GM10248 (cell line): ENCODE measurements at places on chromosomes 2 and 18.

DNA sequence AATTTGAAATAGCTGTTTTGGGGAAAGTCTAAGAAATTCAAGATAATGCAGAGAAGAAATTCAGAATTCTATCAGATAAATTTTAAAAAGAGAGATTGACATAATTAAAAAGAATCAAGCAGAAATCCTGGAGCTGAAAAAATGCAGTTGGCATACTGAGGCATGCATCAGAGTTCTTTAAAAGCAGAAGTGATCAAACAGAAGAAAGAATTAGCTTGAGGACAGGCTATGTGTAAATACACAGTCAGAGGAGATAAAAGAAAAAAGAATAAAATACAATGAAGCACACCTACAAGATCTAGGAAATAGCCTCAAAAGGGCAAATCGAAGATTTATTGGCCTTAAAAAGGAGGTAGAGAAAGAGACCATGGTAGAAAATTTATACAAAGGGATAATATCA, 57.1 kb downstream of the CYTIP start:
- DNase-seq: no peak

GRCh38 chr2:120402067-120402433, 56.1 kb downstream of the INHBB start:
- no peak for DNase-seq

DNA sequence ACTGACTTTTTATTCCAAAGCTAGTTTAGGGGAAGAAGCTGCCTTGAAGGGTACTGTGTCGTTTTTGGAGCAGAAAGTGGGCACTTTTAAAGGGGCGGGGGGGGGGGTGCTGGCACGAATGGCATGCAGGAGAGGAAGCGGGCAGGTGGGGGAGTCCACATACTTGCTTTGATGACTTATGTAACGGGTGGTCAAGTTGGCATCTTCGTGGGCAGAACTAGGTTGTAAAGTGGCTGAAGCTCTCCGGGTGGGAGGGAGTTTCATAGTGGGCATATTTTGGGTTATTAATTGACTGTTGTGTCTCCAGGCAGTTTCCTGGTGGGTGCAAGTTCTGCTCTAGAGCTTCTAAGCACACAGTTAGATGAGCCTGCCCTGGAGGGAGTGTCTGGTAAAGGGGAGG, 19.9 kb downstream of the PCARE start:
- no peak for DNase-seq

DNA sequence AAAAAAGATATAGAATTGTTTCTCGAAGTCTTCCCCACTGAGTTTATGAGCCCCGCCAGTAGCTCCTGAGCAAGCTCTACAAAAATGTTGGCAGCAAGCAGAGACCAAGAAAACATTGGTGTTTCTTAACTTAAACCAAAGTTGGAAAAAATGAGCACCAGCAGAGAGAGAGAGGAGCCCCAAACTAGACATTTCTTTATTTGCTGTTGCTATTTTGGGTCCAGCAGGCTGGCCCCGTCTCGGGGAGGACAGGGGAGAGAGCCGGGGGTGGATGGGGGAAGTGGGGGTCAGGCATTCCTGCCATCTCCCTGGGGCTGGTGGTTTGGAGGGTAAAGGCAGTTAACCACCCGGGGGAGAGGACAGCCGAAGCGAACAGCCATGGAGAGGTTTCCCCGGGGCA, 113.0 kb downstream of the DYSF start:
- DNase-seq: no peak

DNA sequence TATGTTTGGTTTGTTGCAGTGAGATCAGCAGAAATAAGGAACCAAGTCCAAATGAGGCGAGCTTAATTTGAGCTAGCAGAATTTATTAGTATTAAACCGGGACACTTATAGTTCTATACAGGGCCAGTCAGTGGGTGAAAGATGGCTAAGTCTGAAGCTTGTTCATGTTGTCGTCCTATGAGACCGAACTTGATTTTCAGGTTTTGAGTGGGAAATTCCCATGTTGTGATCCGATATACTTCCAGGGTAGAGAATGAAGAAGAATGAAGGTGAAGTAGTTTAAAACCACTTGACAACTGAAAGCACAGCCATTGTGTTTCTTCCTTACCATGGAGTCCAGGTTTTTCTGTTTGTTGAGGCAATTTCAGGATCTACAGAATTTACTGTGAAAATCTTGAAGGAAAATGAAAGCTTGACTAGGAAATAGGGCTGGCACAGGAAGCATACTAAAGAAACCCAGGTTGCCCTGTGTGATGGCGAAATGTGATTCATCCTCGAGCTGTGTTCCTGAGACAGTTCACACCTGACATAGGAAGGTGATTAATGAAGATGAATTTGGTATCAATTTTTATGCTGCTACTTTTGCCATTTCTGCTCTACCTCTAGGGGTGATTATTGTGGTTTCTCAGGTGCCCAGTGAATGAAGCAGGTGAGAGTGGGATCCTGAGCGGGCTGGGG, 37.6 kb upstream of the MGAT5 start:
- no peak for DNase-seq

GRCh38 chr2:41782306-41783158, 265.3 kb upstream of the PKDCC start:
- DNase-seq: peak; percentile 34

GRCh38 chr2:42193722-42194187, 24.6 kb downstream of the EML4 start:
- DNase-seq: no peak

DNA sequence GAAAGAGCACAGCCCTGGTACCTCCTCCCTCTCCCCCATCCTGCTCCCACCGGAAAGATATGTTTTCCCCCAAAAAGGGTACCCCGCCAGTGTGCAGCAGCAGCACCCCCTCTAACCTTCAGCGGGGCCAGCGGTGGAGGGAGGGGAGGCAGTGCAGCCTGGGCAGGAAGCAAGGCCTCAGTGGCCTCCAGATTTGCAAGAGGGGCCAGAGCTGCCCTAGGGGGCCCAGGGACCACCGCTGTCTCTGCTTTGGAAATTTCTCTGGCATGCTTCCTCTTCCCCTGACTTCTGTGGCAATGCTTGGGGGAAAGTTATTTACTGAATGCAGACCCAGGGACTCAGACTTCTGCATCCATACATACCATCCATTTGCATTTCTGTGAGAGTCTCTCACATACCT, 111.5 kb downstream of the KLHL29 start:
- no peak for DNase-seq

- DNase-seq: no peak
Observed at GRCh38 chr18:39749154-39749553, 2183.6 kb upstream of the CELF4 start.

- no peak for DNase-seq
Observed at GRCh38 chr2:141496810-141497209, 634.0 kb downstream of the LRP1B start.

GRCh38 chr2:230714136-230714480, 1.5 kb downstream of the CAB39 start:
- peak; percentile 60 for DNase-seq

DNA sequence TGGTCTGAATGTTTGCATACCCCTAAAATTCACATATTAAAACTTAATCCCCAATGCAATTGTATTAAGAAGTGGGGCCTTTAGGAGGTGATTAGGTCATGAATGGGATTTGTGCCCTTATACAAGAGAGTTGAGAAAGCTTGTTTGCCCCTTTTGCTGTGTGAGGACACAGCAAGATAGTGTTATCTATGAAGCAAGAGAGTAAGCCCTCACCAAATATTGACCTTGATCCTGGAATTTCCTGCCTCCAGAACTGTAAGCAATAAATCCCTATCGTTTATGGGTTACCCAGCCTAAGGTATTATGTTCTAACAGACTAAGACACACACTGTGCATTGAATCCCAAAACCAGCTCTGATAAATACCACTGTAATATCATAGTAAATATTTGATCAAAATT, 32.2 kb downstream of the NR4A2 start:
- no peak for DNase-seq

- no peak for DNase-seq
Observed at GRCh38 chr2:62458671-62459081, 47.3 kb downstream of the TMEM17 start.

GRCh38 chr18:11005528-11005927, 143.8 kb downstream of the PIEZO2 start:
- DNase-seq: no peak

- DNase-seq: no peak
Observed at GRCh38 chr2:241321886-241322285, 6.2 kb downstream of the SEPTIN2 start.

GRCh38 chr2:235005023-235005422, 53.2 kb downstream of the SH3BP4 start:
- DNase-seq: no peak

- no peak for DNase-seq
Observed at GRCh38 chr2:62631160-62632085, 74.1 kb upstream of the EHBP1 start.

DNA sequence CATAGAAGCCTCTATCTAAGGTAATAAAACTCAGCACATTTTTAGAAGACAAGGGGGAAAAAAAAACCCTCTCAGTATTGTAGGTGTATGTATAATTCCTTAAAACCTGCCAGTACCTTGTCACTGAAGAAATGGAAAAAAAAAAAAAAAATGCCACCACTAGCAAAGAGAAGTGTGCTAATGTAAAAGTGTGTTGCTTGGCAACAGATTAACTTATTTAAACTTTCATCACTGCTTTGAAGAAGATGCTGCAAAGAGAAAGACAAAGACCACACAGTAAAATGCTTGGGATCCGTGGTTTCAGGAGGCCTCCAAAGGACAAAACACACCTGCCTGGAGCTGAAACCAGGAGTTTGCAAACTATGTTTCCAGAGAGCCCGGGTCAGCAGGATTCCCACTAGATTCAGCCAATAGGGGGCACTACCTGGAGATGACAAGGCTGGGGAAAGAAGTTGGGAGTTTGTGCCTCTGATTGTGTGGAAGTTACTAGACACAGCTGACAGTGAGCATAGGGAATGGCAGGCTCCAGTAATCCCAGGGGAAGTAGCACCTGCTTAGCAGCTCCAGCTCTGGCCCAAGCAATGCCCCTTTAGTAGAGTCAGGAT, 169.1 kb upstream of the TRIB2 start:
- DNase-seq: no peak

DNA sequence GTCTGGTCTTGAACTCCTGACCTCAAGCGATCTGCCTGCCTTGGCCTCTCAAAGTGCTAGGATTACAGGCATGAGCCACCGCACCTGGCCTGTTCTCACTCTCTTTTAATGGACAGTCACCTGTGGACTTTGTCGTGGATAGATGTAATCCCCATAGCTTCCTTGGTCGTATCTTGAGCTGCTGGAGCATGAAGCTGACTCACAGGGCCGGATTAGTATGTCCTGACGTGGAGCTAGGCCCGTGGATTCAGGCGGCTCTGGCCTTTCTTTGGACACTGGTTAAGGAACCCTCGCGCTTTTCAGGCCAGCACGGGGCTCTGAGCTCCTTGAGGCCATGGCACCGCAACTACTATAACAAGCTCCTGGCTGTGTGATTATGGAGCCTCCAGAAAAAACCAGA, 27.5 kb upstream of the GBX2 start:
- DNase-seq: no peak

- no peak for DNase-seq
Observed at GRCh38 chr2:43460611-43461365, 135.1 kb downstream of the THADA start.

DNA sequence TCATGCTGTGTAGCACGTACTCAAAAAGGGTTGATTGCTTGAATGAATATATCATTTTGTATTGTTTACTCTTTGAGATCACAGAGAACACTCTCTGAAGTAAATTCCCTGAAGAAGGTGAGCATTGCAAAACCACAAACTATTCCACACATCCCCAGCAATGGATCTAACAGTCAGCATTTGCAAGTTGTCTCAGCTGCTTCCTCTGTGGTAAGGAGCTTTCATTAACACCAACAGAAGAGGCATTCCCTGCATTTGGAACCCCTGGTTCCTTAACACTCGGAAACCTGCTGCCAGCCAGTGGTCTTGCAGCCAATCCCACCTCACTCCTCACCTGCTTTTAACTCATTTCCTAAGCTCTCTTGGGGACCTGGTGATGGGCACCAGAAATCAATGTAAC, 108.4 kb downstream of the IRS1 start:
- DNase-seq: no peak

- no peak for DNase-seq
Observed at GRCh38 chr18:47912794-47913585, 17.5 kb downstream of the SMAD2 start.

- DNase-seq: peak; percentile 34
Observed at GRCh38 chr2:172704072-172704936, 31.3 kb upstream of the RAPGEF4 start.
